ENCODE measurements at places on chromosomes 2 and 18. TPM values are rescaled to one million over a fixed set of nuclear protein-coding genes. Genes with fewer than 3 reads are reported as not detected.

DNA sequence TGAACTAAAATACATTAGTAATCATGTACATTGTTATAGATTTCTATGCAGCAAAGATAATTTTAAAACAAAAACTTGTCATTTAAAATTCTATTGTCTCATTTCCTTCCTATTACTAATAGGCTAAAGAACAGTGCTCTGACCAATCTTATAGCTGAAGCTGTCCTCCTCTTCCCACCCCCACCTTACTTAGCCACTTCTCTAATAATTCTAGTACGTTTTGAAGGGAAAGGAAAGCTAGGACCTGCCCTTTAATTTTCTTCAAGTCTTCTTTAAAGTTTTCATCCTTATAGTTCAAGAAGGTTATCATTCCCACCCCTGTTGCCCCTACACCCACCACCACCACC lies 121.6 kb downstream of the RBMS1 start:
- no peak for DNase-seq

DNA sequence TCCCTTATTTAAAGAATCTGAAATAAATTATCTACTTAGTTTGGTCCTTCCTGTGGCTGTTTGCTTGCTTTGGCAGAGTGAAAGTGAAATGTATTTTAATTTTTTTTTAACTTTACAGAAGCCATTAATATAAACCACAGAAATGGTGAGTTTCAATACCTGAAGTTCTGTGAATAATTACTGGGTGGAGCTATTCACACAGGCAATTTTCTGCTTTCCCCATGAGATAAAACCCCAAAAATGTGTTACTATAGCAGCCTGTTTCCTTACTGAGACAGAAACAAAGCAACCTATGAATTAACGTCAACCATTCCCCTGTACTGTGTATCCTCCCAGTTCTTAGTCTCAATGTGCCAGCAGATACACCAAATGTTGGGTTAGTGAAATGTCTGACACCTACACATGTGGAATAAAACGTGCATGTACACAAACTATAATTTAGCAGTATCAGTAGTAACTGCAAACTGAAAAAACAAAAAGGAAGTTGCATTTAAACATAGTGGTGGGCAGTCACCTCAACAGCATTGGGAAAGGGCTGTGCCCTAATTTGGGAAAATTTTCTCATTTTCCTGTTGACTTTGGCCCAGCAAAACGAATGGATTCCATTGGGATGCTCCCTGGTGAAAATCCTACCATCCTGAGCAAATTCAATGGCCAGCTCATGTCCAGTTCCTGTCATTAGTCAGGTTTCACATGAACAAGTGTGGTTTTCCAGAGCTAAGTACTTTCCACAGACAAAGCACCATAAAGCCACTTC lies 73.1 kb upstream of the RMDN2 start:
- DNase-seq, result no peak

GRCh38 chr2:187775196-187775595 lies 221.0 kb upstream of the TFPI start:
- no peak for DNase-seq

- DNase-seq, result peak; percentile 66
Observed at GRCh38 chr18:44777457-44778192, 96.9 kb downstream of the SETBP1 start.

GRCh38 chr2:232861353-232861752 lies 8.7 kb upstream of the SNORC start:
- DNase-seq, result no peak

DNA sequence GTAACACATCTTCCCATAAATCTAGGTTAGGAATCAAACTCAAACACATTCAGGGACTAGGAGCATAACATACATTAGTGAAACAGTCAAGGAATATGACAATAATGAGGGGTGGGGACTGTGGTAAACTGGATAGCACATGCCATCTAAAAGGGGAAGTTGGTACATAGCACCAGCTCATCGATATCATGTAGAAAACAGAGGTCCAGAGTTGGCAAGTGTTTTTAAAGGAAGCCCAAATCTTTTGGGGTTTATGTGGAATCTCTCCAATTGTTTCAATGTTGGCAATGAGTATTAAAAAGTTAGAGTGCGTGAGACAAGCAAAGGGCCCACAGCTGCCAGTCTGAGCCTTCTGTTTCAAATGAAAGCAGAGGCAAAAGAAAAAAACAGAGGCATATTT lies 24.4 kb downstream of the KLF7 start:
- no peak for DNase-seq

The VWA3B gene
- 0.50 TPM for total RNA-seq

The MAP4K3 gene
- 28.0 TPM for total RNA-seq

Measured in left cardiac atrium (tissue), 4 donors.